Right hindlimb (tissue), 1 donor: ENCODE measurements at places on chromosomes 5 and 9.

- no peak for DNase-seq
Measured at GRCh38 chr9:2083479-2083878, 68.3 kb downstream of the SMARCA2 start.

- no peak for DNase-seq
Measured at GRCh38 chr9:99167694-99168093, 54.0 kb downstream of the ALG2 start.

GRCh38 chr5:141868541-141868940 lies 9.7 kb downstream of the PCDH1 start:
- no peak for DNase-seq

DNA sequence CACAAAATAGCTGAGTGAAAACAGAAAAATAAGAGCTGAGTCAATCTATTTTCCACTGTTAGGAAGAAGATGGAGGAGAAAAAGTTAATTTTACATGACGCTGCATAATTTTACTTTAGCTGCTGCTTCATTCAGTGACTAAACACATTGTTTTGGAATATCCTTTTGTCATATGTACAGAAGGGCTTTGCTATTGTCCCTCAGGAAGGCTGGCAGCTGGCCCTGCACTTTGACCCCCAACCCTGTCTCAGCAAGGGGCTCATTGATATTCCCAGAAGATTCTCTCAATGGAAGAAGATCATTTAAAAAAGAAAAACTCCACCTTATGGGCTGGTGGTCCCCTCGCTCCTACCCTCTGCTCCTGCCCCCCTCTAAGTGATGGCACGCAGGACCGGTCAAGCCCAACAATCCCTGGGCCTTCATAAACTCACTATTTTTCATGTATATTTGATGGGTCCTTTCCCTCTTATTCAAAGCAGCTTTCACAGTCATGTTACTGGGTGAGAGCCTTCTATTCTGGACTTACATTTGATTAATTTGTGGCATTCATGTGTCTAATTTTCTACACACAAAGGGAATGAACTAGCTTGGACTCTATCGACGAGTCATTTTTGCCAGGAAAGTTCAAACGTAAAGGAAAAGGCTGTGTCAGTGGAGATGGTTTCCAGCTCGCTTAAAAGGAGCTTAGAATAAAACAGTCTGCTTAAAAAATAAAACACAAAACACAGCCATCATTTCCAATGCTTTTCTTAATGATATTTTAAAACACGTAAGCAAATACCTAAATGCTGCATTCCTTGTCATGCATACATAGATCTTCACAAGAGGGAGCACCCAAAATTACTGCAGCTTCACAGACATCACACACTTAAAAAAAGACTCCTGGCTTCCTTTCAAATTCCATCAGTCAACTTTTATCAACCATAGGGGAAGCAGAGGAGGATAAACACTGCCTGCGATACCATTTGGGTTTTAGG lies 104.7 kb downstream of the EFNA5 start:
- DNase-seq, result no peak

- DNase-seq, result no peak
Measured at GRCh38 chr5:143714629-143715028, 97.3 kb upstream of the HMHB1 start.

DNA sequence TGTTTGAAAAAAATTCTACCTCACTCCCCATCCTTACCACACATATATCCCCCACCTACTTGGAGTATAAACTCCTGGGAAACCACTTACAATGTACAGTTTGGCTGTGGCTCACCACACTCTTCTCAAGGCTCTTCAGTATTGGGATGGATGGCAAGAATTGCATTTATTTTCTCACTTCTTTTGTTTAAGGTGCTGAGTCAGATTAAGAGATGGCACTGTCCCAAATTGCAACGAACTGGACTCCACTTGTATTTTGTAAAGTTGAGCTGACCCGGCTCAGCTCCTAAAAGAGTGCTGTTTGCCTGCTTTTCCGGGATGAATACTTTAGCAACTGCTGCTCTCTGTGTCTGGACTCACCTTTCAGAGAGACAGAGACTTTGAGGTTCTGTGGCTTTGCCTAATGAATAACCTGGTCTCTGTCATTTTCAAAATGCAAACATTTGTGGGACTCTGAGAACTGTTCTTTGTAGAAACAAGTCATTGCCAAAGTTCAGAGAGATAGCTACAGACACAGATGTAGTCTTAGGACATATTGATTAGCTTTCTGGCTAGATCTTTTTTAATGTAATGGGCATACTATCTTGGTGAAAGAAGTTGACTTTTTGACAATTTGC lies 42.2 kb downstream of the PPP2R2B start:
- DNase-seq, result no peak

DNA sequence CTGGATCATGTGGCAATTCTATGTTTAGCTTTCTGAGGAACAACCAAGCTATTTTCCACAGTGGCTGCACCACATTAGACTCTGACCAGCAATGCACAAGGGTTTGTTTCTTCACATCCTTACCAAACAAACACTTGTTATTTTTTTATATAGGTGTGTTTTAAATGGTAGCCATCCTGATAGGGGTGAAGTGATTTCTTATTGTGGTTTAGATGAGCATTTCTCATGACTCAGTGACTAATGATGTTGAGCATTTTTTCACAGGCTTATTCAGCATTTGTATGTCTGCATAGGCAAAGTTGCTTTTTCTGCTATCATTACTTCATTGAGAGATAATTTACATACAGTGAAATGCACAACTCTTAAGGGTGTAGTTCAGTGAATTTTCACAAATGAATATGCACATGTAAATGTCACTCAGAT lies 36.0 kb downstream of the ANKRD33B start:
- DNase-seq, result no peak

GRCh38 chr5:159341906-159342310 lies 11.6 kb upstream of the IL12B start:
- DNase-seq, result no peak

GRCh38 chr5:155274484-155274883 lies 260.9 kb downstream of the KIF4B start:
- no peak for DNase-seq

DNA sequence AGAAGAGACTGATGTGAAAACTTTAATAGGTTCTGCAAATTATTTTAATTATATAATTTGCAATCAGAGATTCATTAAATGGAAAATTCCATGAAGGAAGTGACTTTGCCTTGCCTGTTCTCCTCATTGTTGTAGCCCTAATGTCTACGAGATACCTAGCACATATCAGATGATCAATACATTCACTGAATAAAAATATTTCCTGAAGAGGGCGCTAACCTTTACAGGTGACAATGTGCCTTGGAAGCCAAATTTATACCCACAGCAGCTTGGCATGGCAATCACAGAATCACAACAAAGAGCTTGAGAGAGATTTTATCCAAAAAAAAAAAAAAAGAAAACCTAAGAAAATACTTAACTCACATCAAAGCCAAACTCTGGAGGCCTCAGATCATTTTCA lies 17.4 kb downstream of the HAUS6 start:
- no peak for DNase-seq

DNA sequence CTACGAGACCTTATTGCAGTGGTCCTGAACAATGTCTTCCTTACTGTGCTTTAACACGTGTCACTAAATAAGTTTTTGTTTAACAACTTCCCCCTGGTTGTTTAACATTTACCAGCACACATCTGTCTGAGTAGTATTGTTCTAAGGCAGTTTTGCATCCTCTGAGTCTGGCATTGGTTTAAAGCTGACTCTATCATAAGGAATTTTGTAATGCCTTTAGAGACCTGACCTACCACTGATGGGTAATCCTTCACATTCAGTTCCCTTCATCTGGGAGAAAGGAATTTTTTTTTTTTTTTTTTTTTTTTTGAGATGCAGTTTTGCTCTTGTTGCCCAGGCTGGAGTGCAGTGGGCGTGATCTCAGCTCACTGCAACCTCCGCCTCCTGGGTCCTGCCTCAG lies 20.0 kb upstream of the PCAT7 start:
- no peak for DNase-seq

GRCh38 chr5:80255811-80256712 lies at the start of gene SERINC5:
TSS of gene SERINC5 (minus strand) at chr5:80256048. CDS start at chr5:80255922, 126 bp downstream.
- peak; percentile 93 for DNase-seq

GRCh38 chr5:111572561-111572960 lies 60.2 kb upstream of the STARD4 start:
- DNase-seq, result no peak

DNA sequence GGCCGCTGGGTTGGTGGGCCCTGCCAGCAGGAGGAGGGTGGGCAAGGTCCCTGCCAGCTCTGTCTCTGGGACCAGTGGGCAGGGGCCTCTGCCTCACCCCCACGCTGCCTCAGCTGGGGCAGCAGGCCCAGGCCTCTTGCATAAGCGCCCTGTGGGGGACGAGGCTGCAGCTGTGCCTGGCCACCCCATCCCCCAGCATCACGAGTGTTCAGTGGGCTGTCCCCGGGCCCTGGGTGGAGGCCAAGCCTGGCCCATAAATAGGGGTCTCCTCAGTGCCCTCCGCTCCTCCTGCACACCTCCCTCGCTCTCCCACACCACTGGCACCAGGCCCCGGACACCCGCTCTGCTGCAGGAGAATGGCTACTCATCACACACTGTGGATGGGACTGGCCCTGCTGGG lies at the start of gene PTGDS:
PTGDS (plus strand) TSS at position 282 of the 400 bp plus-strand sequence; CDS start at position 357, 75 bp downstream.
- no peak for DNase-seq

DNA sequence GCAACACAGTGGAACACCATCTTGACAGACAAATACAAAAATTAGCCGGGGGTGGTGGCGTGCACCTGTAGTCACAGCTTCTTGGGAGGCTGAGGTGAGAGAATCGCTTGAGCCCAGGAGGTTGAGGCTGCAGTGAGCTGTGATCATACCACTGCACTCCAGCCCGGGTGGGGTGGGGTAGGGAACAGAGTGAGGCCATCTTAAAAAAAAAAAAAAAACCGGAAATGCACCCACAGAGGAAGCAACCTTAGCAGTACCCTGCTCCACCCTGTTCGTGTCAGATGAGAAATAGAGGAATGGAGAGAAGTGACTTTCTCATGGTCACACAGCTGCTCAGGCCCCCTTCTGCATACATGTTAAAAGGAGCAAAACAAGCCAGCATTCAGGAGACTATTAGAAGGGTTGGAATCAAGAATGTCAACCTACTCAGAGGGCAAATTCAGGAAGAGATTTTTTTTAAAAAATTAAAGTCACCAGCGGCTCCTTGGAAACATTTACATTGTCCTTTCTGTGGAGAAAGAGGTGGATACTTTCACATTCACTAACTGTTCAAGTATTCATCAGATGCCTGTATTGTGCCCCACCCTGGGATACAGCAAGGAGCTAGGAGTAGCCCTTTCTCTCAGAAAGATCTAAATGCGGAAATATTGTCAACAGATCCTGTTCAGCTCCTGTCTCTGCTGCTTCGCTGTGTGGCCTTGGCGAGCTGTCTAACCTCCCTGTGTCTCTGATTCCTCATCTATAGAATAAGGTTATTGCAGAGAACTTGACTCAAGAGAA lies 41.0 kb downstream of the CYFIP2 start:
- no peak for DNase-seq

DNA sequence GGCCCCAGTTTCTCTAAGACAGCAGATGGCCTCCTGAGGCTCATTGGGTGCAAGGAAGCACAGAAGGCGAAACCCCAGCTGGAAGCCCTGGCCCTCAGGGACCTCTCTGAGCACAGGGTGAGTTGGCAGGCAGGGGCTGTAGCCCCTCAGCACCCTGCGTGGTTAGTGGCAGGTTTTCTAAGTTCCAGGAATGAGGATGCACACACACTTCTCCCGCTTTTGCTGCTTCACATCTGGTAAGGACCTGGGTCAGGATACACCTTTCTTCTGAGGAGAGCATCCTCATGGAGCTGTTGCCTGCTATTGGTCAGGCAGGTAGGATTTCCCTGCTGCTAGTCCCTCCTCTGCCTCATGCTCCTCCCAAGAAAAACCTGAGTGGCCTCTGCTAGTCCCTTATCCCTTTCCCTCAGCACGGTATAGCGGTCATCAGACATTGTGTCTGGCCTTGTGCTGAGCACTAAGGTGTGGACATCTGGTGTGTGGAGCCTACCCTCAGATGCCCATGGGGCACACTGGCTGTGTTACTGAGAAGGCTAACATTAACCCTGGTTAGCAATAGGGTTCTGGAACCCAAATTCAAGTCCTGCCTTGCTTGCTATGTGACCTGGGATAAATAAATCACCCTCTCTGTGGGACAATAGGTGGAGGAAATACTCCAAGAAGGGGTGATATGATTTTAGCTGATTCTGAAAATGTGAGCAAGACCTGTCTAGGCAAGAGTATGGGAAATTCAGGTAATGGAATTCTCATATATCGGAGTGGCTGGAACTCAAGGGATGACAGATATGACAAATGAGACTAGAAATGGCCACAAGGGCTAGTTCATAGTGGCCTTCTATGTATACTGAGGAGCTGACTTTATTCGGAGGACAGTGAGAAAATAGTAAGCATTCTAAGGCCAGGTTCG lies 1.6 kb downstream of the SLC22A4 start:
- no peak for DNase-seq

DNA sequence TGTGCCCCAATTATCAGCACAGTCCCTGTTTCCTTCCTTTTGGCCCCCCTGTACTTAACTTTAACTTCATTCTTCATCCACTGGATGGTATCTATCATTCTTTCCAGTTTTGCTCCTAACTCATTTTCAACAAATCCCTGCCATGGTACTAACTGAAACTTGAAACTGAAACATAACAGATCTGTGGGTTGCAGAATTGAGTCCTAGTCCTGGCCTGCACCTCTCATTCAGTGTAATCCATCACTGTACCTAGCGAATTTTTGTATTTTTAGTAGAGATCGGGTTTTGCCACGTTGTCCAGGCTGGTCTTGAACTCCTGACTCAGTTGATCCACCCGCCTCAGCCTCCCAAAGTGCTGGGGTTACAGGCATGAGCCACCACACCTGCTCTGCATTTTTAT lies 15.3 kb upstream of the PIK3R1 start:
- DNase-seq, result no peak

- peak; percentile 38 for DNase-seq
Measured at GRCh38 chr5:62795926-62796325, 217.3 kb downstream of the LRRC70 start.

- DNase-seq, result no peak
Measured at GRCh38 chr9:95284162-95285080, 33.1 kb downstream of the FANCC start.

GRCh38 chr5:96004087-96004486 lies 42.4 kb upstream of the ELL2 start:
- no peak for DNase-seq

DNA sequence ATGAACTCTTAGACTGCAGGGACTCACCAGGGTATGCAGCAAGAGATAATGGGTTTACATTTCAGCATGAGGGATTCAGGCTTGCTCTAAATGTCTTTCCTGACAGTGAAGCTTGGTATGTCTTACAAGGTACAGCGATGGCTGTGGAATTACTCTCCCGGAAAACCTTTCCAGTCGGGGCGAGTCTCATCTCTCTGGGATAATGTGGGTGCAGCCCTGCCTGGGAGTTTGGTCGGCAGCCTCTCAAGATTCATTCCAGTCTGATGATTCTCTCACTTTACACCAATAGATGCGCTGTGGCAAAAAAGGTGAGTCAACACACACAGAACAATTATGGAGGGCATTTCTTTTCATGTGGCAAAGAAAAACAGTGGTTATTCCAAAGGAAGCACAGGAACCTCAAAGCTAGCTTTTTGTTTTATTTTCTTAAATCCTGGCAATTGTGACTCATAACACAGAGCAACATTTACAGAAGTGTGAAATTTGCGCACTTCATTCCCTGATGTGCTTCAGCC lies 190.3 kb downstream of the DCP2 start:
- no peak for DNase-seq
